ENCODE measurements at places on chromosomes 7 and 10. TPM values are rescaled to one million over a fixed set of nuclear protein-coding genes. Genes with fewer than 3 reads are reported as not detected.

The SFRP5 gene
- 2.4 TPM for total RNA-seq

The NKX1-2 gene
- 0.46 TPM for total RNA-seq

The PSAP gene
- total RNA-seq = 1,499 TPM

The COPS6 gene
- 121 TPM for total RNA-seq

The ACSM6 gene
- total RNA-seq = not detected

The GPR141 gene
- total RNA-seq = 2.1 TPM

The MGAM2 gene
- total RNA-seq = 0.43 TPM

The GSAP gene
- total RNA-seq = 22.8 TPM

The SLC39A12 gene
- 24.7 TPM for total RNA-seq

The AKR1C4 gene
- not detected for total RNA-seq

The RPEL1 gene
- not detected for total RNA-seq

The HMX3 gene
- total RNA-seq = not detected

The POLR1F gene
- total RNA-seq = 7.6 TPM

The MKX gene
- total RNA-seq = 7.6 TPM

The NPSR1 gene
- 0.59 TPM for total RNA-seq

The FAM131B gene
- total RNA-seq = 119 TPM

The OR2A42 gene
- total RNA-seq = not detected

The CALHM1 gene
- 2.5 TPM for total RNA-seq

The CASP2 gene
- 16.1 TPM for total RNA-seq

The PCLO gene
- total RNA-seq = 138 TPM

The TBX20 gene
- not detected for total RNA-seq

The HMX2 gene
- total RNA-seq = not detected

The ZNF853 gene
- total RNA-seq = 22.8 TPM

The NEURL1 gene
- total RNA-seq = 97.0 TPM

The AMPH gene
- 139 TPM for total RNA-seq

The GNAT3 gene
- not detected for total RNA-seq

The PURB gene
- 41.1 TPM for total RNA-seq

The TMEM273 gene
- 30.9 TPM for total RNA-seq

The PARD3 gene
- total RNA-seq = 21.5 TPM

The ACTL6B gene
- total RNA-seq = 68.4 TPM

The TMEM130 gene
- total RNA-seq = 245 TPM

The SDK1 gene
- 7.6 TPM for total RNA-seq

The NPY gene
- total RNA-seq = 43.9 TPM

The MMP21 gene
- 0.23 TPM for total RNA-seq

The AKR1D1 gene
- not detected for total RNA-seq

All from dorsolateral prefrontal cortex (tissue), 122 donors.